ENCODE measurements at places on chromosomes 5 and 9. TPM values are rescaled to one million over a fixed set of nuclear protein-coding genes. Genes with fewer than 3 reads are reported as not detected.

UTP15 gene
- 25.9 TPM for total RNA-seq

BHMT gene
- total RNA-seq: not detected

F12 gene
- 0.50 TPM for total RNA-seq

CD180 gene
- not detected for total RNA-seq

KIF24 gene
- total RNA-seq: 5.2 TPM

CA9 gene
- total RNA-seq: 8.6 TPM

BAAT gene
- under 0.01 TPM for total RNA-seq

SHISAL2B gene
- total RNA-seq: not detected

PLAC8L1 gene
- total RNA-seq: not detected

KCTD16 gene
- total RNA-seq: 1.00 TPM

MRPL41 gene
- 46.2 TPM for total RNA-seq

LURAP1L gene
- total RNA-seq: 24.5 TPM

SYK gene
- not detected for total RNA-seq

ATOSB gene
- 19.3 TPM for total RNA-seq

ROR2 gene
- 18.7 TPM for total RNA-seq

LEAP2 gene
- total RNA-seq: 0.11 TPM

ARL15 gene
- total RNA-seq: 18.2 TPM

SLC6A19 gene
- total RNA-seq: not detected

ZDHHC11 gene
- total RNA-seq: 0.44 TPM
